ENCODE measurements at places on chromosomes 16 and 17.

DNA sequence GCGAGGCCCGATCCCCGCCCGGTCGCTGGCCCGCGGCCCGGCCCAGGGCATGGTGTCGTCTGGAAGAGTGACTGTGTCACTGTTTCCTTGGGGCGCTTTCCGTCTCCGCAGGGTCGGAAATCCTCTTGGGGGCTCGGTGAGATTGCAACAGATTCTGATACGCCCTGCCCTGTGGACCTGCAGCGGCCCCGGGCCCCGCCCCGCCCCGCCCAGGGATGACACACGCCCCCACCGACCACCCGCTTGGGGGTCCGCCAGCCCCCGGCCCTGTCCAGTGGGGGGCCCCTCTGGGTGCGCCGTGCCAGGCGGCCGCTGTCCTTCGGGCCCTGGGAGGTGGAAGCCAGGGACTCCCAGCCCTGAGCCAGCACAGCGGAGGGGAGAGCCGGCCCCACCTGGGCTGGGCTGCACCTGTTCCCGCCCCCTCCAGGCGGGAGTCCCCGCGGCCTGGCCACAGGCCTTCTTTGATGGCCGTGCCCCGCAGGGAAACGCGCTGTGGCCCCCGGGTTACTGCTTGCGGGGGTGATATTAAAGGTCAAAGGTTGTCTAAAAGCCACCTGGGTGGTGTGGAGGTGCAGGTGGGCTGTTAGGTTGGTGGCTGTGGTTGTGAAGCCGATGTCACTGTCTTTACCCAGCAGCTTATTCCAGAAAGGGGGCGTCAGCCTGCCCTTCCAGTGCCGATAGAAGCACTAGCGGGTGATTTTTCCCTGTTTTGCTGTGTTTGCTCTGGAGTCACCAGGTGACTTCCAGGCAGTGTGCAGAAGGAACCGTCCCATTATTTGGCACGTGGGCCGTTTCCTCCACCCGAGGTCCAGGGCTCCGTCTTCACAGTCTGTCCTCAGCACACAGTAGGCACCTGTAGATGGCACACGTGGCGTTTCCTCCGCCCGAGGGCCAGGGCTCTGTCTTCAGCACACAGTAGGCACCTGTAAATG, 752 bp downstream of the TBC1D24 start:
- peak; percentile 37 for DNase-seq

GRCh38 chr17:63086483-63087185, 120.6 kb downstream of the TANC2 start:
- DNase-seq = no peak

- DNase-seq = no peak
Observed at GRCh38 chr17:50534222-50534978, 1.9 kb downstream of the EPN3 start.

DNA sequence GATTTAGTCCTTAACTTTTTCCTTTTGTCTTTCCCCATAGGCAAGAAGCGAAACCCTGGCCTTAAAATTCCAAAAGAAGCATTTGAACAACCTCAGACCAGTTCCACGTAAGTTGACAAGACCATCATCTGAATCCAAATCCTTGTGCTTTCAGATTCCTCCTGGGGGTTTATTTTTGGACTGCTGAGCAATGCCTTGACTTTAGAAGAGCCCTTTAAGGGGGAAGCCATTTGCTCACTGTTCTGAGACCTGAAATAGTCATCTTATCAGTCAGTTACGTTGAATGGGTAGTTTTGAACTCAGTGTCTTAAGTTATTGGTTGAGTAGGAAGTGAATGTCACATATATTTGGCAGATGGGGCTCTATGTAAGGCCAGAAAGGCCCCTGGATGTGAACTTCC, 91.2 kb downstream of the MAP2K6 start:
- DNase-seq = no peak

GRCh38 chr17:13346081-13346533, 255.6 kb downstream of the HS3ST3A1 start:
- no peak for DNase-seq

- DNase-seq = no peak
Observed at GRCh38 chr16:82995924-82996441, 369.2 kb downstream of the CDH13 start.

DNA sequence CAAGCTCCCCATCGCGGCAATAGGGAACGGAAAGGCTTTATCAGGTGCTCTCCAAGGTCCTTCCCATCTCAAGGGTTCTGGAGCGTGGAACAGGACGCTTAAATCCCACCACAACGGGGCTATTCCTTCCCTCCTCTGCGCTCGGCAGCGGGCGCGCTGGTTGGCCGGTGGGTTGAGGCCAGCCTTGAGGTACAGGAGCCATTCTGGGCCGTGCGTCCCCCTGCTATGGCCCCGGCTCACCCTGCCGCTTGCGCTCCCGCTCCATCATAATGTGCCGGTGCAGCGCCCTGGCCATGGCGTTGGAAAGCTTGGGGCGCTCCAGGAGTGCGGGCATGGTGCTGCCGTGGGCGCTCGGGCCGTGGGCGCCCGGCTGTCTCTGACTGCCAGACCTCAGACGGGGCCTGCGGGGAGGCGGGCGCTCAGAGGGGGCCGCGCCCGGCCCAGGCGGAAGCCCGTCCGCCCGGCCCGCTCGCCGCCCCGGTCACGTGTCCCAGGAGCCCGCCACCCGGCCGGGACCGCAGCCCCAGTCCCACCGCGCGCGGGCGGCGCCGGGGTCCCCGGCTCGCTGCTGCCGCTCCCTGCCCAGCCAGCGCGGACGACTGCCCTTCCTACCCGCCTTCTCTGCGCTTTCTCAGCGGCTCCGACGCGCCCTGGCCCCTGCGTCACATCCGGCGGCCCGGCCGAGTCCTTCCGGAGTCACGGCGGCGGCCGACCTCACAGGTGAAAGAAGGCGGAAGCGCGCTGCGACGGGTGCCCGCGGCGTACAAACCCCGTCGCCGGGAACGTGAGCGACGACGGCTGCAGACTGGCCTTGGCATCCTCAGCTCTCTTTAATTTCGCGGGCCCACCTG, at the start of gene GPS2:
GPS2 (minus strand) TSS at position 642 of the 851 bp plus-strand sequence; CDS start at position 334, 308 bp downstream.
- DNase-seq = peak; percentile 88

DNA sequence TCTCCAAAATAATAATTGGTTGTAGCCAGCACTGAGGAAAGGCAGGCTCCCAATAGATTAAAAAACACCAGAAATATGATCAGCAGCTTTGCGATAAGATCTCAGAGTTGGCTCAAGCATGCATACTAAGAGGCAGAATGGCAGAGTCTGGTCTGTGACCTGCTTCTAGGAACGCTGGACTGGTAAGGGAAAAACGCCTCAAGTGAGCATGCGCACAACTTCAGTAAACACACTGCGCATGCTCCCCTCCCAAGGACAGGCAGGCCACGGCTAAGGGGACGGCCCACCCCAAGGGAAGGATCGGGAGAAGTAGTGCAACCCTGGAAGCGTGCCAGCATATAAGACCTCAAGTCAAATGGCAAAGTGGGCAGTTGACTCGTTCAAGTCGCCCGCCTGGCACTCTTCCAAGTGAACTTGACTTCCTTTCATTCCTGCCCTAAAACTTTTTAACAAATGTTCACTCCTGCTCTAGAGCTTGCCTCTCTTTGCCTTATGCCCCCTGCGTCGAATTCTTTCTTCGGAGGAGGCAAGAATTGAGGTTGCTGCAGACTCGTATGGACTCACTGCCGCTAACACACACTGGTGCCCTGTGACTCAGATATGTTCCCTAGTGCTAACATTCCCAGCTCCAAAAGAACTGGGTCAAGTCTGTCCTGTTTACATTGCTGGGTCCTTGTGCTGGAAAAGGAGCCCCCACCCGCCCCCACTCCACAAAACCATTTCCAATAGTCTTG, 22.4 kb upstream of the PRM1 start:
- DNase-seq = no peak

- no peak for DNase-seq
Observed at GRCh38 chr16:55003306-55003705, 72.6 kb downstream of the IRX5 start.

DNA sequence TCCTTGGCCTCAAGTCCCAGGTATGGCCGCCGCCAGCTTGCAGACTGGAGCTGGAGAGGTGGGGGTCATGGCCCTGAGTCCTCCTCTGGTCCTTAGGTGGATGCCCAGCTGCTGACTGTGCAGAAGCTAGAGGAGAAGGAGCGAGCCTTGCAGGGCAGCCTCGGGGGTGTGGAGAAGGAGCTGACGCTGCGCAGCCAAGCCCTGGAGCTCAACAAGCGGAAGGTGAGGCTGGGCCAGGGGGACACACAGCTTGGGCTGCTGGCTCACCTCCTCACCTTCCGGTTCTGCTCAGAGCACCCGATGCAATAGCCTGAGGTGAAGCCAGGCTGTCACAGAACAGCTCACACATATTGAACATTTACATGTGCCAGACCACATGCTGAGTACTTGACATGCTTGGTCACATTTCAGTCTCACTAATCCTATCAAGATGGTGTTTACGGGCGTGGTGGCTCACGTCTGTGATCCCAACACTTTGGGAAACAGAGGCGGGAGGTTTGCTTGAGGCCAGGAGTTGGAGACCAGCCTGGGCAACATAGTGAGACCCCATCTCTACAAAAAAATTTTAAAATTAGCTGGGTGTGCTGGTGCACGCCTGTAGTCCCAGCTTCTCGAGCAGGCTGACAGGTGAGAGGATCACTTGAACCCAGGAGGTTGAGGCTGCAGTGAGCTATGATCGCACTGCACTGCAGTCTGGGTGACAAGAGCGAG, 7.4 kb downstream of the RNF40 start:
- DNase-seq = no peak

DNA sequence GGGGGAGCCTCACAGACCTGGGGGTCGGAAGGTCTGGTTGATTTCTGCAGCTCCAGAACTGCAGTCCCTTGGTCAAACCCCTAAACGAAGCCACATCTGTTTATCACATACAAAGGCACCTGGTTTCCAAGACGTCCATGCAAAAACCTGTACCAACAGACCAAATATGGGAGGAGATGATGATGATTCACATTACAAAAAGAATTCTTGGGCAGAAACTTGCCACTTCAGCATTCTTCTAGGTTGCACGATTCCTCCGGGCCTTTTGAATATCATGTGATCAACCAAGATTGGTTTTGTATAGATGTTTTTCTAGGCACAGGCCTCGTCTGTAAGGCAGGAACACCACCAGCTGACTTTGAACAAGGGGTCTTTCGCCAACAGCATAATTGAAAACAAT, 466.3 kb downstream of the SOX9 start:
- no peak for DNase-seq

- peak; percentile 19 for DNase-seq
Observed at GRCh38 chr16:80804526-80805383, at the start of gene CDYL2. Gene CDYL2, minus strand, starts transcription at chr16:80804598. Its CDS starts 425 bp downstream, at chr16:80804173.

GRCh38 chr16:8958344-8959167, 5.2 kb downstream of the USP7 start:
- no peak for DNase-seq

DNA sequence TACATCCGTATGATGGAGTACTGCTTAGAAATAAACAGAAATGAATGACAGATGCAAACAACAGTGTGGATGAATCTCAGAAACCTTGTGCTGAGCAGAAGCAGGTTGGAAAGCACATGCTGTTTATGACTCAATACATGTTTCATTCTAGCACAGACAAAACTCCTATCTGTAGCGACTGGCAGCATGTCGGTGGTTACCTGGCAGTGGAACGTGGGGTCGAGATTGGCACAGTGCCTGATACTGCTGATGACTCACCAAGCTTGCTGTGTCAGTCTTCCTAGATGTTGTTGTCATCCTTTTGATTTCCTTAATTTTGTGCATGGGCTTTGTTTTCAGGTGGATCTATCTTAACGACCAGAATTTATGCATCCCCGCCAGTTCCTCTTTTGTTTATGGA, 62.1 kb downstream of the GAN start:
- DNase-seq = no peak

- no peak for DNase-seq
Observed at GRCh38 chr17:39750131-39751015, 12.6 kb downstream of the GRB7 start.

DNA sequence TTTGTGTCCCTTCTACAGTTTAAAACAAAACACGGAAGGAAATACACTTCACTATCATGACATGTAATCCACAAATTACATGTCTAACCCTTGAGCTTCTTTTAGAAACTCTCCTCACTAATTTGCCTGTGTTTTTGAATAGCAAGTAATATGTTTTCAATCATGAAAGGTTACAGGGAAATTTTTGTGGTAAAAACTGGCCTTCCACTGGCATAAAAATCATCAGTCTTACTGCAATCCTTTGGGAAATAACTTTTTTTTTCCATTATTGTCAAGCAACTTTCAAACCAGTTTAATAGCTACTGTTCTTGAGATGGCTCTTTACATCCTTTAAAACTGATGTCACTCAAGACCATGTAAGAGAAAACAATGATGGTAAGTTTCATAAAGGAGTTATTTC, 27.0 kb downstream of the MYO1D start:
- DNase-seq = no peak

GRCh38 chr17:40937384-40937819, at the start of gene KRT23:
Gene KRT23, minus strand, starts transcription at chr17:40937646. Its CDS starts 1,043 bp downstream, at chr17:40936603.
- DNase-seq = no peak

DNA sequence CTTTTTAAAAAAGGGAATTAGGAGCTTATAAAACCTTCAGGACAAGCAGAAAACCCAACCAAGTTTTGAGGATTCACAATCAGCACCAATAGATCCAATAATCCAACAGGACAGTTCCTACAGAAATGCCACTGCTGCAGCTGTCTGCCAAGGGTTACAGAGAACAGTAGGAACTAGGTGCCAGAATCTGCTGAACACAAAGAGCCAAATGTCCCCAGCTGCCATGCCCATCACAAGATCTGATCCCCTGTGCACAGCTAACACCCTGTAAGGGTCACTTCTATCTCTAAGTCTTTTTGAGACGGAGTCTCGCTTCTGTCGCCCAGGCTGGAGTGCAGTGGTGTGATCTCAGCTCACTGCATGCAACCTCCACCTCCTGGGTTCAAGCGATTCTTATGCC, 262.3 kb downstream of the STX8 start:
- DNase-seq = no peak

- DNase-seq = no peak
Observed at GRCh38 chr17:44992242-44992939, 24.3 kb upstream of the C1QL1 start.

- DNase-seq = no peak
Observed at GRCh38 chr16:54050459-54051210, 236.0 kb downstream of the IRX3 start.

Data from stimulated activated CD8-positive, alpha-beta memory T cell treated with anti-CD3 and anti-CD28 coated beads, Interleukin-12 subunit alpha, Interleukin-12 subunit beta, amount 100 ng/mL, for 4 hours (primary cell).